Stimulated activated CD4-positive, alpha-beta T cell treated with anti-CD3 and anti-CD28 coated beads, TNF-alpha, amount 100 ng/mL, for 1 hour (primary cell): ENCODE measurements at places on chromosomes 1 and 21.

GRCh38 chr1:10917513-10918454, 94.7 kb upstream of the TARDBP start:
- DNase-seq, result no peak

DNA sequence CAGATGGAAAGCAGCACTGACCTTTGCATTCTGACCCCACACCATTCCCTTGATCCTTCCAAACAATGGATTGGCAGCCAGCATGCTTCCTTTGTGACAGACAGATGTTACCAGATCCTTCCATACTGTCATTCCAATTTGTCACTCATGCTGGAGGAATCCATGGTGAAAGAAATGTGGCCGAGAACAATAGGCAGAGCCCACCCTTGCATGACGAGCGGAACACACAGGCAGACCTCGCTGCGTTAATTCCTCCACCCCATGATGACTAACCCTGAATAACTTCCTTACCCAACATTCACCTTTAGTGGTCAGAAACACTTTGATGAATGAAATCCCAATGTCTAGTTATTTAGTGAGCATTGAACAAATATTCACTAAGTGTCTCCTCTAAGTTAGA, 45.1 kb downstream of the PDPN start:
- DNase-seq, result no peak

- no peak for DNase-seq
These were observed 218.8 kb downstream of the ADGRL2 start for GRCh38 chr1:82019508-82019907.

- peak; percentile 31 for DNase-seq
These were observed 4.5 kb downstream of the C1orf232 start for GRCh38 chr1:26164036-26164860.

- no peak for DNase-seq
These were observed 37.6 kb downstream of the PDE4B start for GRCh38 chr1:65830306-65830705.

DNA sequence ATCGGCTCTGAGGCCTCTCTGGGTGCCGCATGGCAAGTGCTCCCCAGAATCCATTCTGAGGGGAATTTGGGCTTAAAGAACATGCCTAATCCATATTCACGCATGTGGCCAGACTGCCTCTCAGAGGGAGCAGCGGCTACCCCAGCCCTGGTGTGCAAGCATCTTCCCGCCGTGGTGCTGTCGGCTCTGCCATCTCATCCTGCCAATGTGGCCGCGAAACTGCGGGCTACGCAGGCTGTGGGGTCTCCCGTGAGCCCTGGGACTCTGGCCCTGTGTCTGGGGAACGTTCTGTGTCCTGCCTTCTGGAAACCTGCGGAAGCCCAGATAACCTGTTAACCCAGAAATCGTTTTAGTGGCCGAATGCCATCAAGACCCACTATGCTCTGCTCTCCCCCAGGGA, 60.7 kb downstream of the SLC19A1 start:
- DNase-seq, result no peak

GRCh38 chr1:100606438-100606837, 68.5 kb downstream of the GPR88 start:
- no peak for DNase-seq

DNA sequence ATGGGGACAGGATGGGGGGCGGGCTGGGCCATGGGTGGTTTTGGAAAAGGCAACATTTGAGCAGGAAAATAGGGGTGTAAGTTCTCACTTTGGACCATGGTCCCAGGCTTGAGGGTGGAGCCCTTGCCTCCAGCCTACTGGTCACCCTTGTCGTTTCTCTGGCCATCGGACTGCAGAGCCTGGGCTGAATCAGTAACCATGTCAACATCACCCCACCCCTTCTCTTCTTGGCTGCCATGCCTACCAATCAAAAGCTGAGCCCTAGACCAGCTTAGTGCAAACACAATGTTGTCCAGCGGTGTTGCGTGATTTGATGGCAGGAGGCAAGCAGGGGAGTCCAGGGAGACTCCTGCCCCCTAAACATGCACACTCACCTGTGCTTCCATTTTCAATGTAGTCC, 231.0 kb upstream of the KAZN start:
- no peak for DNase-seq

- no peak for DNase-seq
These were observed 73.7 kb downstream of the TOMM20 start for GRCh38 chr1:235054936-235055335.

GRCh38 chr1:206734499-206735142, 36.0 kb upstream of the IL19 start:
- DNase-seq, result peak; percentile 67

DNA sequence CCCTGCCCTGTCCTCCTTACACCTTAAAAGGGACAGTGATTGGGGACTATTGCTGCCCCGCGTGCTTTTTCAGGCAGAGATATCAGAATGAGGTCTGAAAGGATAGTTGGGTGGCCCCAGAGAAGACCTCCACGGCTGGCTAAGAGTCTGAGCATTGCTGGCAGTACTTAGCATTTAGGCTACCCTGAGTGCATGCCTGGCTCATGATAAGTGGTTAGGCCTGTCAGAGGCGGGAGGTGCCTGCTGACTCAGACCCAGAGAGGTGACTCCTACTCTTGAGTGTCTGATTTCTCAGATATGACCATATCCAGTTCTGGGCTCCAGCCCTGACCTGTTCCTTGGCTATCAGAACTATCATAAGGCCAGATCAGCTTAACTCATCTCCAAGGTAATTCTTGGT, 213.7 kb downstream of the PBX1 start:
- no peak for DNase-seq

GRCh38 chr1:41626616-41627375, 142.3 kb upstream of the EDN2 start:
- peak; percentile 30 for DNase-seq

GRCh38 chr1:154808909-154809262, 61.2 kb downstream of the KCNN3 start:
- no peak for DNase-seq

- no peak for DNase-seq
These were observed 3.9 kb downstream of the TAS1R2 start for GRCh38 chr1:18855573-18855972.

GRCh38 chr1:162166917-162167615, 97.6 kb downstream of the NOS1AP start:
- DNase-seq, result no peak

GRCh38 chr1:247378334-247379073, 37.5 kb upstream of the NLRP3 start:
- no peak for DNase-seq

DNA sequence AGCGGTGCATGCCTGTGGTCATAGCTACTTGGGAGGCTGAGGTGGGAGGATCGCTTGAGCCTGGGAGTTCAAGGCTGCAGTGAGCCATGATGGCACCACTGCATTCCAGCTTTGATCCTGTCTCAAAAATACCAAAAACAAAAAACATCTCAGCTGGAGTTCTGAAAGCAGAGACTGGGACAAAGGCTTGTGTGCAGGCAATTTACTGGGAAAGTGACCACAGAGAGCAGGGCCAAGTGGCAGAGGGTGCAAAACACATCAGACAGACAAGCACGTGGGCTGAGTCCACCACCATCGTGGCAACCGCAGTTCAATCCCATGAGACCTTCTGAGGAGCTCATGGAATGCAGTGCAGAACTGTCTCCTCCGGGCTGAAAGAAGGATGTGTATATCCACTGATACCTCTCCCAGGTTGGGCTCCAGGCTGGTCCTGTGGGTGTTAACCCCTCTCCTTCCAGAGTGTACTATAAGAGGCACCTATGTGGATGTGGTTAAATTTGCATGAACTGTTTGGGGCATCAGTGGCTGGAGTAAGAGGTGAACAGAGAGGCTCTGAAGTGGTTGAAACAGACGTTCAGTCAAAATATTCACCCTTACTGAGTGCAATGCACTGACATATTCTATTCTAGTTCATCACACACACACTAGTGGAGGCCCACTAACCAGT, 10.8 kb downstream of the PIGP start:
- DNase-seq, result no peak

DNA sequence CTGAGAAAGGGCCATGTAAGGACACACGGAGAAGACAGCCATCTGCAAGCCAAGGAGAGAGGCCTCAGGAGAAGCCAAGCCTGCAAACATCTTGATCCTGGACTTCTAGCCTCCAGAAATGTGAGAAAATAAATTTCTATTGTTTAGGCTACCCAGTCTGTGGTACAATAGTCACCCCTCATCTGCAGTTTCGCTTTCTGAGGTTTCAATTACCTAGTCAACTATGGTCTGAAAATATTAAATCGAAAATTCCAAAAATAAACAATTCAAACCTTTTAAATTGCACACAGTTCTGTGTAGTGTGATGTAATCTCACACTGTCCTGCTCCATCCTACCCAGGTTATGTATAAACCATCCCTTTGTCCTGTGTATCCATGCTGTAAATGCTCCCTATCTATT, 52.6 kb downstream of the ZNF644 start:
- DNase-seq, result no peak

GRCh38 chr1:112007169-112007568, 17.7 kb upstream of the KCND3 start:
- DNase-seq, result no peak

GRCh38 chr1:81547261-81547911, 253.3 kb upstream of the ADGRL2 start:
- DNase-seq, result no peak

- no peak for DNase-seq
These were observed 60.6 kb downstream of the RIPK4 start for GRCh38 chr21:41706263-41706639.
